ENCODE measurements at places on chromosomes 11 and 22. TPM values are rescaled to one million over a fixed set of nuclear protein-coding genes. Genes with fewer than 3 reads are reported as not detected.

RAB3IL1 gene
- not detected for total RNA-seq

CCDC15 gene
- 2.5 TPM for total RNA-seq

BARX2 gene
- total RNA-seq = 30.1 TPM

APOL5 gene
- total RNA-seq = not detected

ASCL2 gene
- total RNA-seq = 2.5 TPM

OTOG gene
- not detected for total RNA-seq

CLMP gene
- total RNA-seq = 25.7 TPM

POU2AF3 gene
- 0.28 TPM for total RNA-seq

VWA5A gene
- total RNA-seq = 7.3 TPM

APOA5 gene
- not detected for total RNA-seq

CRYBB2 gene
- total RNA-seq = not detected

PPP6R2 gene
- total RNA-seq = 45.2 TPM

PANX2 gene
- total RNA-seq = 0.46 TPM

AMPD3 gene
- total RNA-seq = 5.9 TPM

MAPK11 gene
- 7.8 TPM for total RNA-seq

CD3D gene
- not detected for total RNA-seq

MRGPRE gene
- not detected for total RNA-seq

C11orf86 gene
- not detected for total RNA-seq

ESAM gene
- not detected for total RNA-seq

APOA4 gene
- not detected for total RNA-seq

OSBP gene
- 23.1 TPM for total RNA-seq

HIC2 gene
- total RNA-seq = 4.4 TPM

SLC25A45 gene
- total RNA-seq = 0.56 TPM

CTSF gene
- total RNA-seq = 4.6 TPM

HTR3B gene
- not detected for total RNA-seq

TMPRSS13 gene
- 22.9 TPM for total RNA-seq

KCTD21 gene
- total RNA-seq = 12.1 TPM

MMP11 gene
- 1.3 TPM for total RNA-seq

BIK gene
- total RNA-seq = 20.0 TPM

RASSF10 gene
- 6.5 TPM for total RNA-seq

WNT7B gene
- 29.7 TPM for total RNA-seq

OR51I1 gene
- not detected for total RNA-seq

PDGFD gene
- total RNA-seq = 1.9 TPM

Data from airway epithelial cell (primary cell).